ENCODE measurements at places on chromosomes 6 and 20.

- H3K27ac ChIP-seq: no peak overlapping the region
- no peaks in the 10 kb centered on the region for H3K27me3 ChIP-seq
- H3K4me1 ChIP-seq: no peaks in the 10 kb centered on the region
- no peak for DNase-seq
- no peak overlapping the region for H3K4me3 ChIP-seq
Observed at GRCh38 chr6:165244524-165245247, 64.7 kb downstream of the C6orf118 start.

DNA sequence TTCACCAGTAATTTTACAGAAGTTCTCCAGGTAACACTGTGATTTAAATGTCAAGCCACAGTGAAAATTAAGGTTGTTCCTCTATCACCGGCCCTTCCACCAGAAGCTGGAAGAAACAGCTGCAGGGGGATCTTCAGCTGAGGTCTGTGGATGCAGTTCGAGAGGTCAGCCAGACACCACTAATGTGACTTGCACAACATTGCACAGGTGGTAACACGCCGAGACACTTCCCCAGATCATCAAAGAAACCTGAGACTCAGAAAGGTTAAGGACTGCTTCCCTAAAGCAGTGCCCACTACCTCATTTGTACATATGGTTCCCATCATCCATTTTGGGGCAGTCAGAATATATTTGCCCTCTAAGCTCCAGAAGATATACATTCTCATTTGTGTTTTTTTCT, 8.1 kb upstream of the SERPINB9 start:
- peaks cover 20% of the 10 kb centered on the region for H3K4me1 ChIP-seq
- no peak overlapping the region for H3K4me3 ChIP-seq
- no peaks in the 10 kb centered on the region for H3K36me3 ChIP-seq

DNA sequence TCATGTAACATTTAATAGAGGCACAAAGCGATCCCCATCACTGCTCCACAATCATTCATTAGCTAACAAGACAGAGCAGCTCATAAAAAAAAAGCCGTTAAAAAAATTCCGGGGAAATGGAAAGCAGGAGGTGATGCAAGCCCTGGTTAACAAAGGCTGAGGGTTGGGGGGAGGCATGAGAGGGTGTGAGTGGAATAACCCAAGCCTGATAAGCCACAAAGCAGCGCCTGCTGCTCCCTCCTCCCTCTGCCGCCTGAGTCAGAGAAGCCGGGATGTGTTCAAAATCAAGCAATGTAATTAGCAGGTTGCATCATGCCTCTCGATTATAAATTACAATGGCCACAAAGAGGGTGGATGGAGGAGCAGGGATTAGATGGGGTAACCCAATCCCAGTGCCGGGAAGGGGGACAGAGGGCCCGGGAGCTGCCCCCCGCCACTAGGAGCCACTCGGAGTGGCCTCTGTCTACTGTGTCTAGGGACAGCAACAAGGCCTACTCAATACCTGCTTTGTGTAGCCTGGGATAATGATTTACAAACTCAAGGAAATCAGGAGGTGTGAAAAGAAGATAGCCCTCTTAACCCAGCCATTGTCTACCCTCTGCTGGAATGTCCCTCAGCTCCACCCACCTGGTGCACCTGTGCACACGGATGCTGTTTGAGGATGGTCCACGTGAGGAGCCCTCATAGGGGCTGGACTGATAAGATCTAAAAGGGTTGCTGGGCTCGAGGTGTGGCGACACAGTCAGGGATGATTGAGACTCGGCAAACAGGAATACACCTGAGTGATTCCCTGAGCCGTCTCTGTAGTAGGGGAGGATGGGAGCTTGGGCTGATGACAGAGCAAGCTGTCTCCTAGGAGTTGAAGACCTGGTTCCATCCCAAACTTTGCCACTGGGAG, 156.9 kb downstream of the VEGFA start:
- H3K4me3 ChIP-seq: no peak overlapping the region
- H3K36me3 ChIP-seq: no peaks in the 10 kb centered on the region
- H3K27ac ChIP-seq: no peak overlapping the region
- DNase-seq: peak; percentile 72
- no peaks in the 10 kb centered on the region for H3K27me3 ChIP-seq

DNA sequence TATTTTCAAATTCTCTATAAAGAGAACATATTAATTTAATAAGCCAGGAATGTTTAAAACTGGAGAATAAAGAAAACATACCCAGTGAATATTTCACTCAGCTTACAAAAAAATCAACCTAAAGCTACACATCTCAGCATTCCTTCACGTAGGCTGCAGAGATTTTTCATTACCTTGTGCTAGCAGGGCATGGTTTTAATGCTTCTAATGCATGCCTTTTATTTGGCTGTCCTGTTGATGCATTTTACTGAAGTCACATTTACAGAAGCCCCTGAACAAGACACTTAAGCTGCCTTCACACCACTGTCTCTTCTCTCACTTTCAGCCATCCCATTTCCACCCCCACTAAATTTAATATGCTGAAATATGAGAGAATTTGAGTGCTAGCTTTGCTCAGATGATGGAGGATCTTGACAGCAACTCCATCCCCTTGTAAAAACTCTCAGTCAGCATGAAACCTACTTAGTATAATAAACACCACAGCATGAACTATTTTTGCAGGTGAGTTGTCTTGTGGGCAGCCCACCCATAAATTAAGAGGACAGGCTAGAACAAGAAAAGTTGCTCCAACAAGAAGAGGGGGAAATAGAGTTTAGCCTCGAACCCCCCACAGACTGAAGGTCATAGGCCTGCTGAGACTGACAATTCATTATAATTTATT, 159.4 kb downstream of the SIM1 start:
- no peak for DNase-seq
- peaks cover 12% of the 10 kb centered on the region for H3K4me1 ChIP-seq
- H3K27me3 ChIP-seq: no peaks in the 10 kb centered on the region
- H3K36me3 ChIP-seq: no peaks in the 10 kb centered on the region

GRCh38 chr20:20366551-20366875, 1.4 kb upstream of the INSM1 start:
- peaks cover 17% of the 10 kb centered on the region for H3K27me3 ChIP-seq
- H3K4me1 ChIP-seq: no peaks in the 10 kb centered on the region
- H3K4me3 ChIP-seq: no peak overlapping the region
- H3K36me3 ChIP-seq: no peaks in the 10 kb centered on the region
- no peak overlapping the region for H3K27ac ChIP-seq

DNA sequence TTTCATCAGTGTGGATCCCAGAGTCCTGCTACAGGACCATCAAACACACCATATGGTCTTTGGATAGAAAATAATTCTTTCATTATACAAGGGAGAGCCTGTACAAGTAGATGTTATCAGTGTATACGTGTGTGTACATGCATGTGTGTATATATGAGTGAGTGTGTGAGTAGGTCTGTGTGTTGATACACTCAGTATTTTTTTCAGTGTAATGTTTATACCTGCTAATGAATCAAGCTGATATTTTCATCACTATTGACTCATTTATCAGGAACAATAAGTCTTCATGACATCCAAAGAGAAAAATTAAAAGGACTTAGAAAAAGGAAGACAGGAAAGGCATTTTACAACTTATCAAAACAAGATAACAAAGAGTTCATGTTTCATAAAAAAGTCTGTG, 66.5 kb downstream of the EPM2A start:
- H3K36me3 ChIP-seq: no peaks in the 10 kb centered on the region
- no peaks in the 10 kb centered on the region for H3K27me3 ChIP-seq
- no peak overlapping the region for H3K4me3 ChIP-seq
- H3K4me1 ChIP-seq: peaks cover 10% of the 10 kb centered on the region

DNA sequence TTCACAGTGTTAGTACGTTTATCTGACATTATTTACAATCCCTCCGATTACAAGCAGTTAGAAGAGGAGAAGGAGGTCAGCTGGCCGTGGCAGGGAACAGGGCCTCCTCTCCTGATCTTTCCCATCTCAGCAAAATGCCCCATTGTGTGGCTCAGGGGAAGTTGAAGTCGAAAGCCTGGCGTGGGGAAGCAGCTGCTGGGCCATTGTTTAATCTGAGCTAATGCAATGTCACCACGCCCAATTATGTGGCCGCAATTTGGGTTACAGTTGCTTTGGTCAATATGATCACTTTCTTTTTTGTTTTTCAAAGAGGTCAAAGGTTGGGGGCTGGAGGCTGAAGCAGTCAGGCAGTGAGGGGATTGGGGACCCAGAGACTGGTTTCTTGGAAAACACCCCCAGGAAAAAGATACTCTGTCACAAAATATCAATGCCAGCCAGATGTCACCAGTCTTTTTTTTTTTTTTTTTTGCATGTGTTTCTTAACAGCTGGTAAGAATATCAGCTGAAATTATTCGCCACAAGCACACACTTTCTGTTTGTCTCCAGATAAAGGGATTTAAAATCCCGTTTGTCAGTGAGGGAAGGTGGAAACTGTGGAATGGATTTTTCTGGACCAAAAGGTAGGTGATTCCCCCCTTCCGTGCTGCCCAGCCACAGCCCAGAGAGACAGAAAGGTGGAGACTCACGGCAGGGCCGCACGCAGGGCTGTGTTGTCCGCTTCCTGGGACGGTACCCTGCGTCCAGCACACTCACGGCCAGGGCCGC, 24.6 kb downstream of the DLL1 start:
- H3K27me3 ChIP-seq: no peaks in the 10 kb centered on the region
- no peak for DNase-seq
- no peak overlapping the region for H3K4me3 ChIP-seq
- H3K27ac ChIP-seq: no peak overlapping the region
- H3K4me1 ChIP-seq: peaks cover 6% of the 10 kb centered on the region

GRCh38 chr6:49898904-49899566, 32.7 kb upstream of the CRISP1 start:
- DNase-seq: no peak
- H3K36me3 ChIP-seq: no peaks in the 10 kb centered on the region
- no peak overlapping the region for H3K27ac ChIP-seq
- no peak overlapping the region for H3K4me3 ChIP-seq

All from HCT116 (cell line).